Activated naive CD8-positive, alpha-beta T cell treated with anti-CD3 and anti-CD28 coated beads, Interleukin-2, amount 10 ng/mL, durations not matched to agents 7 days and 5 days (primary cell): ENCODE measurements at places on chromosomes 12 and 14.

- no peak for DNase-seq
Measured at GRCh38 chr12:46124132-46124847, 133.9 kb upstream of the SCAF11 start.

DNA sequence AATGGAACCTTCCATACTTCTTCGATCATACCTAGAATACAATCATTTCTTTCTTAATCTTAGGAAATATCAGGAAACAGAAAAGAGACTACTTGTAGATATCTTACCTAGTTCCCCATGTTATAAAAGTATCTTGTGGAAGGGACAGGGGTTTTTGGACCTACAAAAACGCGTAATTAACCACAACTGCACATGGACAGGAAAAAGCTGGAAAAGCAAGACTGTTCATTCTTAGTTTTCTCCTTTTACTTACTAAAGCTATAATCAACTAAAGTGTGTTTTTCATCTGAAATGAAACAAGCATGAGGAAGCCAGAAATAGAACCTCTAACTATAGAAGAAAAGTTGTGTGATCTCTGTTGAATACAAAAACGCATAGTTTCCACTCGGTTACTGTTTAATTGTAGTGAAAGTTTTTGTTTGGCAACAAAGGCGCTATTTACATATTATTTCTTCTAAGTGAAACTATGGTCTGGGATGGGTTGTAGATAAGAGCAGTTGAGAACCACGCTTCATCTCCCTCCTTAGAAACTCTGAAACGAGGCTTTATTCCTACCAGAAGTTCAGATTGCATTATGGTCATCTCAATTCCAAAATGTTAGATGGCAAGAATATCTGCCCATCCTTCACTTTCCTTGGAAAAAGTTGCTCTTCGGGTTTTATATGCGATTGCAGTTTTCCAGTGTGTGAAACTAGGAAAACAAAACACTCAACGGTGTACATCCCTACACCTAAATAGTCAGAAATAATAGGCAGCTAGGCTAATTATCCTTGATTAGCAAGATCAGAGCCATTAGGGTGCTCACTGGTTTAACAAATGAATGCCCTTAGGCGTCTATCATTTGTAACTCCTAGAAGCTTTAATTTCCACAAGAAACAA is 1.1 kb downstream of the BCAT1 start:
- no peak for DNase-seq

DNA sequence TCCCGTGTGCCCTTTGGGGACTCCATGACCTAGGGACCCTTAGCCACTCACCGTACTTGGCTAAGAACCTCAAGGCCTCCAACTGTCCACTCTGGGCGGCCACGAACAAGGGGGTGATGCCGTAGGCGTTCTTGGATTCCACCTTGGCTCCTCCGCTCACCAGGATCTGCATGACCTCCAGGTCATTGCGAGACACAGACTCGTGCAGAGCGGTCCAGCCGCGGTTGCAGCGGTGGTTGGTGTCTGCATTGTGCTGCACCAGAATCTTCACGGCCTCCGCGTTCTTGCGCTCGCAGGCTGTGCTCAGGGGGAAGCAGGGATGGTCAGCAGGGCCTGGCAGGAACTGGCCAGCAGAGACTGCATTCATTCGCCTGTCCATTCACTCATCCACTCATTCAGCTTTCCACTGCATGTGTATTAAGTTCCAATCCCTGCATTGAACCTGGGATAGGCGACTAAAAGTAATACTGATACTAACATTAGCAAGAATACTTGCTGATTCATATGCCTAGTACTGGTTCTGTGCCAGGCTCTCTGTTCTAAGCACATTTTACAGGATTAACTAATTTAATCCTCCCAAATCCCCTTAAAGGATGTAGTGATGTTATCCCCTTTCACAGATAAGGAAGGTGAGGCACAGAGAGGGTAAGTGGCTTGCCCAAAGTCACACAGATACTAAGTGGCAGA is 23.9 kb downstream of the FAM181A start:
- no peak for DNase-seq

DNA sequence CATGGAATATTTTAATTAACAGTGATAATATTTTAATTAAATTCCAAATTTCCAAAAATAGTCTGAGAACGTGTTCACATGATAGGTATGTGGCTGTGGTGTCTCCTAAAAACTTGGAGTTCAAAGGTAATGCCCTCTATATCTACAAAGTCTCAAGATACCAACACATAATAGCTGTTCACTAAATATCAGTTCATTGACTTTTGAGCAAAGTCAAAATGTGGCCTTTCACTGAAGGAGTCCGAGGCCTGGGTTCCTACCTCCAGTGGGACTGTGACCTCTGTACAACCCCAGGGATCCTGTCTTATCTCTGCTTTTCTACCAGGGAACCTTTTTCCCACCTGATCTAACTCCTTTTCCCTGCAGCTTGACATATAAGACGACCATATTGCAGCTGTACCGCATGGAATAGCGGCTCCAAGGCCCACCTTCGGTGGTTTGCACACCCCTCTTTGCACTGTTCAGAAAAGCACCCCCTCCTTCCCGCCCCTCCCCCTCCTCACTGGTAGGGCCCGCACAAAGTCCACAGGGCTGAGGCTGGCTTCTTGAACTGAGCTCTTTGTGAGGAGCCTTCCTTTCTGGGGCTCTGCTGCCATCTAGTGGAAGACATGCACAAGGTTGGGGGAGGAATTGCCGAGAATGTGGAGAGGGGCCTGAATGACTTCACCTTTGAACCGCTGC is 3.1 kb downstream of the CCND2 start:
- peak; percentile 76 for DNase-seq

GRCh38 chr12:52223406-52224039 is 9.5 kb upstream of the KRT7 start:
- DNase-seq = no peak

DNA sequence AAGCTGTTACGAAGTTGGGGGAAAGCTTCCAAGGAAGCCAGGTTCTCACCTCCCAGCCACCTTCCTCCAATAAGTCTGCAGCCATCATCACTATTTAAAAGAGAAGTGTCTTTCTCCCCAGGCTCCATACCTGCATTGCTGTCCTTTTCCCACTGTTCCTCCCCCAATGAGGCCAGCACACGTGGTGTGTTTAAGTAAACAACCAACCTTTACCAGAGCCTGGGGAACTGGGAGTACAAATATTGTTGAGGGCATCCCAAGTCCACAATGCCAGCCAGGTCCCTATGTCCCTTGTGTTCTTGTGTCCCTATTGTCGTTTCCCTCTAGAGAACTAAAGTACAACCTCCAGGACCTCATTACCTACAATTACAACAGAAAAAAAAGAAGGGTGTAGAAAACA is 49.2 kb upstream of the PNMA1 start:
- DNase-seq = no peak

DNA sequence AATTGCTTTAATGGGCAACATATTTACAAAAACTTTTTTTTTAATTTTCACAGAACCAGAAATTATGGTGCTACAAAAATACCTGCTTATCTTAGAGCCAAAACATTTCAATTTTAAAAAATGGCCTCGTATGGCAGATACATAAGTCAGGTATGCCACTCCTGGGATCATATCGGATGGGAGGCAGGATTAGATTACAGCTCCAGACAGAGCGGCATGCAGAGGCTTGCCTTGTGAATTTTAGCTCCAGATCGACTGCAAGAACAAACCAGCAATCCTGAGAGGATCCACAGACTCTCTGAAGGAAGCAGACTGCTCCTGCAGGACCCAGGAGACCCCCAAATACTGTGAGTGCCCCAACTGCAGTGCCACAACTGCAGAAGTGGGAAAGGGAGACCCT is 169.3 kb upstream of the AMIGO2 start:
- DNase-seq = no peak

DNA sequence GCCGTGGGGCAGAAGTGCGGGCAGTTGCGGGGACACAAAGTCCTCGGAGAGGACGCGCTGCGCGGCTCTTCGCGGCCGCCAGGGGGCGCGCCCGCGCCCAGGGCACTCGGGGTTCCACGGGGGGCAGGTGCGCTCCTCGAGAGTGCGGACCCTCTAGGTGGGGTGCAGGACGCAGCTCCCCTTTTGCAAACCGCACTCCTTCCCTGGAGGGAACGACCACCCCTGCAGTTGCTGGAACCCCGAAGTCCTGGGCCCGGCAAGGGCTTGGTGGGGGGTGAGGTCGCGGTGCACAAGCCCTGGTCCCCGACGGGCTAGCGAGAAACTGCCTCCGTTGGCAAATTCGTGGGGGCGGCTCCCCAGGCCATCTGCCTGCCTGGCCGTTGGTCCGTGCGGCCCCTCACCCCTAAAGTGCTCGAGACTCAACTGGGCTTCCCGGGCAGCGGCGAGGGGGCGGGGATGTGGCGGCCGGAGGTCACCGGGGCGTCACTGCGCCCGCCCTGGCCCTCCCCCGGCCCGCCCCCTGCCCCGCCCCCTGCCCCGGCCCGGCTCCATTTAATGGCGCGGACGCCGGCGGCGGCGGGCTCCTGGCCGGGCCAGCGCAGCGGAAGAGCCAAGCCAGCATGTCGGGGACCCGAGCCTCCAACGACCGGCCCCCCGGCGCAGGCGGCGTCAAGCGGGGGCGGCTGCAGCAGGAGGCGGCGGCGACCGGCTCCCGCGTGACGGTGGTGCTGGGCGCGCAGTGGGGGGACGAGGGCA is at the start of gene ADSS1:
ADSS1 (plus strand) TSS at position 579 of the 756 bp plus-strand sequence; CDS start at position 621, 42 bp downstream.
- peak; percentile 86 for DNase-seq

- no peak for DNase-seq
Measured at GRCh38 chr12:92432724-92433441, 269.9 kb upstream of the PLEKHG7 start.

GRCh38 chr14:90819734-90820393 is 3.6 kb upstream of the TTC7B start:
- no peak for DNase-seq

DNA sequence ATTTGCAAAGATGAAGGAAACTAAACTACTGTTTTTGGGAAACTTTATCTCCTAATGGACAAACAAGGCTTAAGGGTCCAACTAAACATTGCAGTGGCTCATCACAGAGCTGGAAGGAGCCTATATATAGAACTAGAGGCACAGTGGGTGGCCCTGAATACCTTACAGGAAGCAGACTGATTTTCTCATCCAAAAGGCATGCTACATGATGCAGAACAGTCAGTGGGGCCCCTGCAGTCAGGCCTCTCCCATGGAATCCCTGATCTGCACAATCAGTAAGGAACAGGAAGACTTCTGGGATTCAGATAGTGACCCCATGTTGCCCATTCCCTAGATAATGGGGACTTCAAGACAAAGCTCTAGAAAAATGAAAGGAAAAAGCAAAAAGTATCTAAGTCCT is 1.9 kb upstream of the LLPH start:
- DNase-seq = no peak

DNA sequence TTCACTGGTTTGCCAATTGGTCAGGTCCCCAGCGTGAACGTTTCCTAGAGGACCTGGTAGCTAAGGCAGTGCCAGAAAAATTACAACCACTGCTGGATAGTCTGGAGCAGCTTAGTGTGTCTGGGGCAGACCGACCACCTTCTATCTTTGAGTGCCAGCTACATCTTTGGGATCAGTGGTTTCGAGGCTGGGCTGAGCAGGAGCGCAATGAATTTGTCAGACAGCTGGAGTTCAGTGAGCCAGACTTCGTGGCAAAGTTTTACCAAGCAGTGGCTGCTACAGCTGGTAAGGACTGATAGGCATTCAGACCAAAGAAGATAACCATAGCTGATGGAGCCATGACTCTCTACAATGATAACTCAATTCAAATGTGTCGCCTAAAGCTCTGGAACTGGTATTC is 2.5 kb downstream of the C14orf119 start:
- DNase-seq = no peak

GRCh38 chr14:32545095-32545494 is 216.0 kb downstream of the AKAP6 start:
- DNase-seq = no peak
